ENCODE measurements at places on chromosomes 2 and 18.

GRCh38 chr2:127995725-127996124 lies 32.1 kb downstream of the SAP130 start:
- no peak for DNase-seq

GRCh38 chr2:36396878-36397539 lies 41.4 kb downstream of the CRIM1 start:
- DNase-seq: no peak

- peak; percentile 41 for DNase-seq
Measured at GRCh38 chr2:43759195-43759594, 14.6 kb upstream of the DYNC2LI1 start.

- no peak for DNase-seq
Measured at GRCh38 chr2:149443150-149443549, 112.8 kb downstream of the LYPD6 start.

DNA sequence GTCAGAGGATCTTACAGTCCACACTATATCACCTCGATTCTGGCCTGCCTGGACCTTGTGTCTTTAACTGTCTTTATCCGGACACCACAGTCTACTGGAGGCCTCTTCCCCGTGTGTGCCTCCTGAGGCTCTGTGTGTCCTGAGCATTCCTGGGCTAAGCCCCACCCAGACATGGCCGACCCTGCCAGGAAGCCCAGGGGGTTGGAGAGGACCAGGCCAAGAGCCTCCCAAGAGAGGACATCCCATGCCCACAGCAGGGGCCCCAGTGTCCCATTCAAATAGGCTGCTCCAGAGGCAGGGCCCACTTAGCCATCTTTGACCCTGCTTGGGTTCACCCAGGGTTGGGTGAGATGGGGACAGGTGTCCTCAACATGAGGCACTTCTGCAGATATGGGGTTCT lies 84.7 kb upstream of the OTOS start:
- no peak for DNase-seq

GRCh38 chr2:48312126-48312525 lies 217.8 kb upstream of the STON1 start:
- DNase-seq: no peak

DNA sequence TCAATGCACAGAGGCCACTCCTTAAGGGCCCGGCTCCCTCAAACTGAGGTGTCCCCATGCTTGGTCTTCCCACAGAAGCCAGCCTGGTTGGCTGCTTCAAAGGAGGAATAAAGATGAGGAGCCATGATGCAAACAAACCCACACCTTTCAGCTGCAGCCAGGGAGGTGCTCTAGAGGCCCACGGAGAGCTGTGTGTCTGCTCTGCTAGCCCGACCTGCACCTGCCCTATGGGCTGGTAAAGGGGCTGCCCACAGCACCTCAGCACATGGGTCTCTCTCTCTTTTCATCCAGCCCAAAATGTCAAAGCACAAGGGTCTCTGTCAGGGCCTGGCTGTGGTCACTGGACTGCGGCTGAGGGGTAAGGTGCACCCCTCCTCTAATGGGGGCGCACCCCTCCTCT lies 132.1 kb downstream of the MSH2 start:
- no peak for DNase-seq

DNA sequence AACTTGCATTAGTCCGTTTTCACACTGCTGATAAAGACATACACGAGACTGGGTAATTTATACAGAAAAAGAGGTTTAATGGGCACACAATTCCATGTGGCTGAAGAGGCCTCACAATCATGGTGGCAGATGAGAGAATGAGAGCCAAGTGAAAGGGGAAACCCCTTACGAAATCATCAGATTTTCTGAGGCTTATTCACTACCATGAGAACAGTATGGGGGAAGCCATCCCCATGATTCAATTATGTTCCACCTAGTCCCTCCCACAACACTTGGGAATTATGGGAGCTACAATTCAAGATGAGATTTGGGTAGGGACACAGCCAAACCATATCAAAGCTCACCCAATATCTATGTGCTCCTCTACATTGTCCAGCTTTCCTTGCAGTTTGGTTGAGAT lies 16.0 kb upstream of the SERPINE2 start:
- no peak for DNase-seq

DNA sequence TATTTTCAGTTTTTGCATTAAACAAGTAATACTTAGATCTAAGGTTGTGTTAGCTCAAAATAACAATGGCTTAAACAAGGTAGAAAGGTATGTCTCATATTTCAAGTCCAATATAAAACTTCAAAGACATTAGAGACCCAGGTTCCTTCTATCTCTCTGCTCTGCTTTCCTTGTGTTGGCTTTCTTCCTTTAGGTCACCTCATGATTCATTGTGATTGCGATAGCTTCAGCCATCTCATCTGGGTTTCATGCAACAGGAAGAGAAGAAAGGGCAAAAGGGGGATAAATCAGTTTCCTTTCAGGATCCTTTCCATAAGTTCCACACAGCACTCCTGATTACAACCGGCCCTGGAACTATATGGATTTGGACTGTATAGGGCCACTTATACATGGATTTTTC lies 16.0 kb upstream of the TBR1 start:
- no peak for DNase-seq

- no peak for DNase-seq
Measured at GRCh38 chr2:15686643-15687042, 95.0 kb downstream of the DDX1 start.

GRCh38 chr2:166766220-166766619 lies 122.1 kb upstream of the XIRP2 start:
- DNase-seq: no peak

DNA sequence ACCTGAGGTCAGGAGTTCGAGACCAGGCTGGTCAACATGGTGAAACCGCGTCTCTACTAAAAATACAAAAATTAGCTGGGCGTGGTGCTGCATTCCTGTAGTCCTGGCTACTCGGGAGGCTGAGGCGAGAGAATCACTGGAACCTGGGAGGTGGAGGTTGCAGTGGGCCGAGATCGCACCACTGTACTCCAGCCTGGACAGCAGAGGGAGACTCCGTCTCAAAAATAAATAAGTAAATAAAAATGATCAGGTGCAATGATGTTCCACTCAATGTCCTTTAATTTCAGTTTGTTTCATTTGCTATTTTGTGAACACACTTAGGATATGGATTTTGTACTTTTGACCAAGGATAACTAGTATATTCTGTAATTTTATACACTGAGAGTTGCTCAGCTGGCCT lies 9.3 kb downstream of the HADHA start:
- no peak for DNase-seq

DNA sequence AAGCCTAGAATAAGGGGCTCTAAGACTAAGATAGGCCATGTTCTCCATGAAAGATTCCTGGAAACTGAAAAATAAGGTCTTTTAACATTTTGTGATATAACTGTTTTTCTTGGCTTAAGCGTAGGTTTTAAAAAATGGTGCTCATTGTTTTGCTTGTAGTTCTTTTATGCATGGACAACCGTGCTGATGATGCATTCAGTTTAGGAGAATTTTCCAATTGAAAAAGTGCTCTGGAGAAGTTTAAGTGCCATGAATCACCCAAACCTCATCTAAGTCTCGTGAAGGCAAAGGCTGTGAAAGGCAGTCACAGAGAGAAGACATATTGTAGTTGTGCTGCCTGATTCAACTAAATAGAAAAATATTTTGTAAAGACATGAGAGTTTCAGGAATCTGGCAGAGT lies 111.8 kb upstream of the GAREM1 start:
- no peak for DNase-seq

GRCh38 chr2:130846233-130846632 lies 9.5 kb downstream of the ARHGEF4 start:
- no peak for DNase-seq

DNA sequence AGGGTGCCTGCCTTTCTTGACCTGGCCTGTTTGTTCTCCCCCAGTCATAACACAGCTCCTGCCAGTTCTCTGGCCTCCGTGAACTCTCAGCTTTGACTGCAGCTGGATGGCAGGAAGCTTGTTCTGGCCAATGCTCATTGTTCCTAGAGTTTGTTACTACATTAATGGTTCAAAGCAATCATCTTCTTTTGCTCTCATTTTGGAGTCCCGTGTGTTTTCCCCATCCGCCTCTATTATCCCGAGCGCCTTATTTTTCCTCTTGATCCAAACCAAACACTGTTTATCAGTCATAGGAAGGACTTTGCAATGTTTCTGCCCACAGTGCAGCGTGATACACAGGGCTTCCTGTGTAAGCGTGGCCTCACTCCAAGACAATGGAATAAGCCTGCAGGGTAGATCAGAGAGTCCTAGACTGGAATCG lies 184.3 kb upstream of the APCDD1 start:
- DNase-seq: no peak

- no peak for DNase-seq
Measured at GRCh38 chr2:80670763-80671162, 366.2 kb upstream of the LRRTM1 start.

DNA sequence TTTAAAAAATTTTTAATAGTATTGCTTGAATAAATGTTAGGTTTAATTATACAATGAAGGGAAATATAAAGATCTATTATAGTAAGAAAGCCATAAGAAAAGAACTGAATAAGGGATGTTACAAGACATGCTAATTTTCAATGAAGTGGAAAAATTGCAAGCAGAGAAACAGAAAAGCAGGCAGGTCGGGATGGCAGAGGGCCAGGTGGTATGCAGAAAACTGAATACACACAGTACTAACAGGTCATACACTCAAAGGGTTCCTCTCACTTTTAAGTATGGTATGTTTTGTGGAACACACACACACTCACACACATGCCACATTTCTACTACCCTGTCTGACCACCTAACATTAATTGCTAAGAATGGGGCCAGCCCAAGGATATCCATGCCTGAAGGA lies 76.7 kb upstream of the DTNA start:
- no peak for DNase-seq

DNA sequence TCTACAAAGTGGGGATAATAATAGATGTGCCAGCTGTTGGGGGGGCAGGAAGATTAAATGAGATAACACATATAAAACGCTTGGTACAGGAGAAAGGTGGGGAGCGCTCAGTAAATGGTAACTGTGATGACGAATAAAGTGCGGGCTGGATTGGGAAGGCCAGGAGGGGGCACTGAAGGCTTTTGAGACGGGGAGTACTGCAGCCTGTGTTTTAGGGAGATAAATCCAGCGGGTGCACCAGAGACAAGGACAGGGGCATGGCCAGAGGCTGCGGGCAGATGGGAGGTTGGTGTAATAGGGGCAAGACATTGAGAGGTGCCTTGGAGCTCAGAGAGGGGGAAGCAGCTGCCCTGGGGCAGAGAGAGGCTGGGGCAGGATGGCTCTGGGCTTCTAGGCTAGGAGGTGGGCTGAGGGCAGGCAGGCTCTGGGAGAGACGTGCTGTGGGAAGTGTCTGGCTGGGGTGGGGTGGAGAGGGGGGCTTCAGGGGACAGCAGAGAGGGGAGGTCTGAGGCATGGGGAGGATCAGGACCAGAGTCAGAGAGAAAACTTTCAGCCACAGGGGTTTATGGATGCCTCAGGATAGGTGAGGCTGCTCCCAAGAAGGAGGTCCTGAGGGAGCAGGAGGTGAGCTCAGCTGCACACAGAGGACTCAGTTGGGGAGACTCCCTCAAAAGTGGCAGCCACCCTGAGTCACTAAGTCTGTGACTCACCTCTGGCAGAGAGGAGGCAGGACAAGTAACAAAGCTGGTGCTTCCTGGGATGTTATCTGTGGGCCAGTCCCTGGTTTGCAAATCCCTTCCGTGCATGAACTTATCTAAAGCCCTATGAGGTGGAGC lies 18.8 kb downstream of the TEX44 start:
- peak; percentile 38 for DNase-seq

GRCh38 chr2:3738454-3738853 lies 35.1 kb downstream of the DCDC2C start:
- peak; percentile 11 for DNase-seq

DNA sequence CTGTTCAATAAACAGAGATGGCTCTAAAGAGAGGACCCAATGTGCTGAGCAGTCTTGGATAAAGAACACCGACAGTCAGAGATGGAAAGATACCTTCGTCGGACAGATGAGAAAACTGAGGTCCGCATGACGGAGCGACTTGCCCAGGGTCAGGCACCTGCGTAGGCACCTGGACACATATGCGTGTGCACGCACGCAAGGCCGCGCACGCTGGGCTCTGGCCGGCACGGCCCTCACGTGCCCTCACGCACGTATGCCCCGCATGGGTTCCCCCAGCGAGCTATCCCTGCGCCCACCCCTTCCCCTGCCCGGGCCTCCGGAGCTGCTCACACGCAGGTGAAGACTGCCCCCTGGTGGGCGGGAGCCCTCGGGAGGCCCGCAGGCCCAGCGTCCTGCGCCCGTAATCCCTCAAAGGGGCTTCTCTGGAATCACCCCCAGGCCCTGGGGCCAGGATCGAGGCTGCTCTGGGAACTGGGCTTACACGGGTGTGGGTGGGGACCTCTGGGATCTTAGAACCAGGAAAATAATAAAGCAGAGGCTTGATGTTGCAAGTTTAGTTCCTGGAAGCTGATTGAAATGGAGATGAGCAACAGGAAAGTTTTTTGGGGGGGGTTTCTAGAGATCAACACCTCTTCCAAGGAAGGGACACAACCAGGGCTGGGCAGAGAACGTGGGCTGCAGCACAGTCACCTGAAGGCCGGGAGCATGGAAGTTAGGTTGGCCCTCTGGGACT lies 246.3 kb downstream of the TNS1 start:
- DNase-seq: no peak

GRCh38 chr2:188693111-188693510 lies 281.1 kb upstream of the COL3A1 start:
- no peak for DNase-seq

- no peak for DNase-seq
Measured at GRCh38 chr18:74942319-74942910, 266.5 kb downstream of the PTGR3 start.

GRCh38 chr2:47033102-47033880 lies 117.7 kb upstream of the MCFD2 start:
- no peak for DNase-seq

GRCh38 chr2:177315364-177315763 lies 50.8 kb upstream of the NFE2L2 start:
- DNase-seq: no peak

DNA sequence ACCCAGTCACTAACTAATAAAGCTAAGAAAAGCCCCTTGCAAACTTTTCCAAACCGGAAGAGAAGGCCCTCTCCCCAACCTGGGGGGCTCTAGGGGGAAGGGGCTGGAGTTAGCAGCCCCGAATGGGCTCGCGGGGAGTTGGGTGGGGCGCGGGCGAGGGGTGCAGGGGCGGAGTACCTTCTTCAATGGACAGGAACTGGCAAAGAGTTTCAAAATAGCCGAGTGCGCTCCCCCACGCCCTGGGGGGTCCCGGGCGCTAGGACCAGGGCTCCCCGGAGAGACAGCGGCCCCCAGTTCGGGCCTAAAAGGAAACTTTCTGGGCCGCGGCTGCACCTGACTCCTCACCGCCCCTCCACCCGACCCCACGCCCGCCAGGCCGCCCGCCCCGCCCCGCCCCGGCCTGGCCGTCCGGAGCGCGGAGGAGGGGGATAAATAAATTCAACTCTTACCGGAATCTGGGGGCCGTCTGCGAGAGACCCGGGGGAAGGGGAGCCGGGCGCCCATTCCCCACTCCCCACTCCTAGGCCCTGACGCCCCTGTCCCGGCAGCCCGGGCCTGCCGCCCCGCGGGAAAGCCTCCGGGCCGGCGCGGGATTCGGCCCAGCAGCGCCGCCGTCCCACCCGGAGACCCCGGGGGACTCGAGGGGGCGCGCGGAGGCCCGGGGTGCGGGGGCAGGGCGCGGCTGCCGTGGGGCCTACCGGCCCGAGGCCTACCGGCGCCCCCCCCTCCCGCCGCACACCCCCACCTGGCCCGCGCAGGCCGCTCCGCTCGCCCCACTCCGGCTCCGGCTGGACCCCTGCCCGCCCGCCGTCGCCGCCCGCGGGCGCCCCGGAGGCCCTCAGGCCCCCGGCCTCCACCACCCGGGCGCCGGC lies 868 bp downstream of the INO80D start:
- no peak for DNase-seq

Measured in non-pigmented ciliary epithelial cell (primary cell).